ENCODE measurements at places on chromosomes 7 and 10.

DNA sequence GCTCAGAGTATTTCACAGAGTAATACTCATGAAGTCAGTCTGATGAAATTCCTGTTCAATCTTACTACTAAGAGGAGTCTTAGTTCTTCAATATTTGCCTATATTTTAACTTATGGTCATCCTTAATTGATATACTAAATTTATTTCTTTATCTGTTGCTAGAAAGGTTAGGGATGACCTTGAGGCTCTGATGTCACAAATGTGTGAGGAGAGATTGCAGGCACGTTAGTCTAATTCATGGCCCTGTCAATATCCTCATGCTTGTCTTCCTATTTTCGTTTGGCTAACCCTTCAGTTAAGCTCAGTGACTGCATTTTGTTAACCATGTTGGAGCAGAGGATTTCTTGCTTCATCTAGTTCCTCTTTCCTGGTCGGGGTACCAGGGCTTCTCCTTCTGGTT is 704.7 kb upstream of the COBL start:
- DNase-seq = no peak

DNA sequence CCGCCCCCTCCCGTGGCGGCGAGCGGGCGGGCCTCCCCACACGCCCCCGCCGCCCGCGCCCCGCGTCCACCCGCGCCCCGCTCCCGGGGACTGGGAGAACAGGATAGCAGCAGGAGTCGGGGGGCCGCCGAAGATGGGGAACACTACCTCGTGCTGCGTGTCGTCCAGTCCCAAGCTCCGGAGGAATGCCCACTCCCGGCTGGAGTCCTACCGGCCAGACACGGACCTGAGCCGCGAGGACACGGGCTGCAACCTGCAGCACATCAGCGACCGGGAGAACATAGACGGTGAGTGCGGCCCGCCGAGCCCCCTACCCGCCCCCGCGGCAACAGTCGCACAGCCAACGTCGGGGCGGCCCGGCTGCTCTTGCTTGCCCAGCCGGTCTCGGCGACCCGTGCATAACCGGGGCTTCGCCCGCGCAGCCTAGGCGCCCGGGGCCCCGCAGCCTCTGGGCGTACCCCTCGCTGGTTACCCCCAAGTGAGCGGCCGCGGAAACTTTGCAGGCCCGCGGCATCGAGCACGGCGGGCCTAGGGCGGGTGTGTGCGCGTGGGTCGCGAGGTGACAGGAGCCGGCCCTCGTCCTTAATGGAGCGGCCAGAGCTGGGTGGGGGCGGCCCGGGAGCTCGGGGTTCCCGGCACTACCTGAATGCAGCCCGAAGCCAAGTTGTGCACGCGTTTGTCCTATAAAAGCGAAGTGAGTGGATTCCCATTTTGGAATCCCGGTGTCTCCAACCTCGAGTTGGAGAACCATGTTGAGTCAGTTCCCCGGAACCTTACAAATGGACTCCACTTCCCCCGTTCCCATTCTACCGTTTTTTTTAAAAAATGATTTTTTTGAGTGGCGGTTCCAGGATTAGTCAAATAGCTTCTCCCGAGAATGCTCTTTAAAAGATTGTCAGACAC is 863 bp downstream of the CCNY start:
- DNase-seq = no peak

- DNase-seq = peak; percentile 86
Observed at GRCh38 chr7:30083334-30083733, 51.5 kb upstream of the MTURN start.

DNA sequence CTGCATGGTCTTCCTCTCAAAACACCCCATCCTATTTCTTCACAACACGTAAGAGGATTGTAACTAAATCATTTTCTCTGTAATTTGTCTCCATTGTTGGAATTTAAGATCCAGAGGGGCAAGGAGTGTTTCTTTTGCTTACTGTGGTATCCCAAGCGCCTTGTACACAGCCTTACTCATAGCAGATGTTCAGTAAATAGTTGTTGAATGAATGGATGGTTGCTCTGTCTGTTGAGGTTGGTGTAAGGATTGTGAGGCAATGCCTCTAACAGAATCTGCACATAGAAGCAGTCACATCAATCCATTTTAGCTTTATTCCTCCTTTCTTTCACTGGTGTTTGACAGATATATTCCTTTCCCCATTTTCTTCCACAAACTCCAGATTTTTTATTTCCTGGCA is 90.1 kb downstream of the ZNF365 start:
- DNase-seq = no peak

DNA sequence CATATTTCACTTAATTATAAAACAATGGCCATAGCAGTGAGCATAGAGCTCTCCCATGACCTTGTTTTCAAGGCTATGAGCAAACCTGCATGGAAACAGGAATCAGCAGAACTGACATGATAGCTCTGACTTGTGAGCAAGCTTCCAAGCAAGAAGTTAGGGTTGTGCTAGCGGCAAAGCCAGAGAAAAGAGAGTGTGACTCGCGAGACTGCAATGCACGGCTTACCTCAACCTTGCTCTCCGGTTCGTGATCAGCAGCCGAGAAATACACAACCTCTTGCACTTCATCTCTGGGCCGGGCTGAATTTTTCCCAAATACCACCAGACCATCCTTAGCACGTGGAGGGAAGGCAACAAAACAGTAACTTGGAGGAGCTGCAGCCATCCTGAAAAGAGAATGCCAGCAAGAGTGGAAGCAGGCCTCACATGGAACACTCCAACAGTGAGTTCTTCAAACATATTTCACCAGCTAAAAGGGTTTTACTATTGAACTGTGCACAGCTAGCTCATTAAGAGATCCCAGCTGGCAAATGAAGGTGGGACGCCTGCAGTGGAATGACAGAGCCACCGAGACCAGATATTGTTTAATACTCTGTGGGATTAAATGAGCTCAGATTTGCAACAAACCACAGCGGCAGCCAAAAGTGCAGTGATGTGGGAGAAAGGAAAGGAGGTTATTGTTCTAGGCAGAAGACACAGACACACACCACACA is 20.8 kb downstream of the SCRN1 start:
- DNase-seq = peak; percentile 74

DNA sequence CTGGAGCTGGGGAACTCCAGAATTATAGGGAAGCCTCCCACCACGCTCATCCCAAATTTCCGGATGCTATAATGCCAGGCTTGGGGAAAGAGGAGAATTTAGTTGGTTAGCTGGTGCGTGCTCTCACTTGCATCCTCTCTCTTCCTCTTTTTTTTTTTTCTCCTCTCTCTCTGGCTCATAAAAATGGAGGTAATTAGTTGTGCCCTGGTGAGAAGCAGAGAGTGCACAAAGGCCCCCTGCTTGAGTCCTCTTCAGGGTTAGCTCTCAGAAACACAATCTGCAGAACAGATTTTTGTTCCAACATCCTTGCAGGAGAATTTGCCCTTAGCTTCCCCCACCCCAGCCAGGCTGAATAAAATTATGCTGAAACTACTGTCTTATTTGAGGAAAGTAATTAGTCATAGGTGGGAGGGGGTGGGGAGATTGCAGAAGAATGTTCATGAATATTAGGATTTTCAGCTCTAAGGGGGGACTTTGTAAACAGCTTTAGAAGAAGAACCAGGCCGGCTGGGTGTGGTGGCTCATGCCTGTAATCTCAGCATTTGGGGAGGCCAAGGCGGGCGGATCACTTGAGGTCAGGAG is 7.6 kb downstream of the SERPINE1 start:
- DNase-seq = no peak

All from spinal cord (tissue), 10 donors.